ENCODE measurements at places on chromosomes 6 and 20. TPM values are rescaled to one million over a fixed set of nuclear protein-coding genes. Genes with fewer than 3 reads are reported as not detected.

SLC13A3 gene
- total RNA-seq, result not detected

MAPK14 gene
- total RNA-seq, result 40.9 TPM

CAGE1 gene
- total RNA-seq, result 0.31 TPM

TCF19 gene
- 82.6 TPM for total RNA-seq

NT5E gene
- 15.2 TPM for total RNA-seq

LRFN2 gene
- 0.45 TPM for total RNA-seq

ZSCAN23 gene
- total RNA-seq, result 1.2 TPM

KHDC1 gene
- 5.2 TPM for total RNA-seq

GGTLC1 gene
- not detected for total RNA-seq

CST5 gene
- total RNA-seq, result not detected

BIRC7 gene
- not detected for total RNA-seq

FAXC gene
- total RNA-seq, result not detected

JPH2 gene
- total RNA-seq, result 0.05 TPM

ADGRG6 gene
- total RNA-seq, result not detected

CALHM5 gene
- not detected for total RNA-seq

PSORS1C2 gene
- total RNA-seq, result not detected

SLC2A4RG gene
- total RNA-seq, result 43.6 TPM

MRPS26 gene
- total RNA-seq, result 123 TPM

CCDC28A gene
- total RNA-seq, result 17.5 TPM

SMLR1 gene
- not detected for total RNA-seq

TULP1 gene
- not detected for total RNA-seq
